Activated effector memory CD4-positive, alpha-beta T cell treated with Interleukin-2 at 50 U/mL for 16 hours (primary cell): ENCODE measurements at places on chromosomes 7 and 10.

DNA sequence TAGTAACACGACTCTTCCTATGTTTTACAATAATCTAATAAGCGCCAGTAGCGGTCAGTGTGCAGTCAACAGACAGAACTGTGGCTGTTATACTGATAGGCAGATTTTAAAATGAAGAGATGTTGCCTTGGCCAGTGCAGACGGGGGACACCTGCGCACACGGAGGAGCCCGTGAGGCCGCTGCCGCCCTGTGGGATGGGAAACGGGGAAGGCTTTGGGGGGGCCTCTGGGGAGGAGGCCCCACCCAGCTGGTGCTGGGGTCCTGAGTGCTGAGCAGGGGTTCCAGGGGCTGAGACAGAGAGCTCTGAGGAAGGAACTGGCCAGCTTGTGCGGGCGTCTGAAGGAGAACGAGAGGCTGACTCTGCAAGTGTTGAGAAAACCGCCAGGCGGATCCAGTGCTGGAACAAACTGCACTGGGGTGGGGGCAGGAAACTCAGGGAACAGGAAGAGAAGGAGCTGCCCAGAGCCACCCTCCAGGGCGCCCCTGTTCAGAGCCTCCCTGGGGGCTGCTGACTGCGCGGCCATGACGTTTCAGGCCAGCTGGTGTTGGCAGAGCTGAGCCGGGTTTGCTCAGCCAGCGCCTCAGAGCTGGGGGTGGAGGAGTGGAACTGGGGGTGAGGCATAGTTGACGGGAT lies 426.4 kb downstream of the TCERG1L start:
- DNase-seq = no peak

GRCh38 chr10:100978901-100979195 lies 8.4 kb downstream of the MRPL43 start:
- no peak for DNase-seq

DNA sequence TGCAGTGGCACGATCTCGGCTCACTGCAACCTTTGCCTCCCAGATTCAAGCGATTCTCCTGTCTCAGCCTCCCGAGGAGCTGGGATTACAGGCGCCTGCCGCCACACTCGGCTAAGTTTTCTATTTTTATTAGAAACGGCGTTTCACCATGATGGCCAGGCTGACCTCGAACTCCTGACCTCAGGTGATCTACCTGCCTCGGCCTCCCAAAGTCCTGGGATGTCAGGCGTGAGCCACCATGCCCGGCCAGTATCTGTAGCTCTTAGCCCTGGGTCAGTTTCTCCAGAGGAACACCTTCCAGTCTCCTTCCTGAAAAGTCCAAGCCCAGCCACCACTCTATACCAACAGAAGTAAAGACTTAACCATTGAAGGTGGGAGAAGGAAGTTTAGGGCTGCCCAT lies 15.2 kb upstream of the ZKSCAN1 start:
- no peak for DNase-seq

GRCh38 chr7:133854739-133855138 lies 272.4 kb upstream of the LRGUK start:
- no peak for DNase-seq

- no peak for DNase-seq
Observed at GRCh38 chr7:116561697-116562483, 37.1 kb downstream of the CAV1 start.

- no peak for DNase-seq
Observed at GRCh38 chr10:86732771-86733170, 23.6 kb upstream of the BMPR1A start.

GRCh38 chr7:16187131-16187530 lies 234.2 kb downstream of the CRPPA start:
- DNase-seq = no peak

DNA sequence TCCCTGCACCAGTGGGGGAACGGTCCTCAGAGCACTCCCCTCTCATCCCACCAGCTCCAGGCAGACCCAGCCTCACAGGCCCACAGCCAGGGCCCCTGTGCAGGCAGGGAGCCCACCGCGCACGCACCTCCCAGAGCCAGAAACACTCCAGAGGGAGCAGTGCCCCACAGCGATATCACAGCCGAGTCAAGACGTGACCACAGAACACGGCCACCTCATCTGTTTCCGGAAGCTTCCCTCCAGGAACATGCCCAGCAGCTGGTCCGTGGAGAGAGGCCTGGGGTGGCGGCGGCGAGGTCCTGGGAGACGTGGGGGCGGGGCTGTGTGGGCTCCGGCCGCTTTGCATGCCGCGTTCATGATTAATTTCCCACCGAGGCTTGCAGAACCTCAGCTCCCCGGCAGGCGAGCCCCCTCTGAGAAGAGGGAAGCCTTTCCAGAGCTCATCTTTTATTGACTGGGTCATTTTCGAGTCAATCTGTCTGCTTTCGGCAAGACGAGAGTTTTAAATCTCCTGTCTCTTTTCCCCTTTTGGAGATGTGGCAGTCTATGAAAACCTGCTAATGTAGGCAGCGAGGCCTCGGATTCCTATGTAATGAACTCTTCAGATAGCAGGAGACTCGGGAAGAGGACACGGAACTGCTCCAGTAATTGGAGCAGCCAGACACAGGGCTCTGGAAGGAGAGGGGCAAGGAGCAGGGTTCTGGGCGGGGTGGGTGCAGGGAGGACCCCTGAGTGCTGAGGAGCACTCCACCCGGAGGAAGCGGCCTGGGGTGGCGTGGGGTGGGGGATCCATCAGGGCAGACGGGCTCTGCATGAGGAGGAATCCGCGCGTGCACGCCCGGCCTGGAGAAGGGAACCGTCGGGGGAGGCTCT lies 242.8 kb downstream of the ELFN1 start:
- DNase-seq = no peak

DNA sequence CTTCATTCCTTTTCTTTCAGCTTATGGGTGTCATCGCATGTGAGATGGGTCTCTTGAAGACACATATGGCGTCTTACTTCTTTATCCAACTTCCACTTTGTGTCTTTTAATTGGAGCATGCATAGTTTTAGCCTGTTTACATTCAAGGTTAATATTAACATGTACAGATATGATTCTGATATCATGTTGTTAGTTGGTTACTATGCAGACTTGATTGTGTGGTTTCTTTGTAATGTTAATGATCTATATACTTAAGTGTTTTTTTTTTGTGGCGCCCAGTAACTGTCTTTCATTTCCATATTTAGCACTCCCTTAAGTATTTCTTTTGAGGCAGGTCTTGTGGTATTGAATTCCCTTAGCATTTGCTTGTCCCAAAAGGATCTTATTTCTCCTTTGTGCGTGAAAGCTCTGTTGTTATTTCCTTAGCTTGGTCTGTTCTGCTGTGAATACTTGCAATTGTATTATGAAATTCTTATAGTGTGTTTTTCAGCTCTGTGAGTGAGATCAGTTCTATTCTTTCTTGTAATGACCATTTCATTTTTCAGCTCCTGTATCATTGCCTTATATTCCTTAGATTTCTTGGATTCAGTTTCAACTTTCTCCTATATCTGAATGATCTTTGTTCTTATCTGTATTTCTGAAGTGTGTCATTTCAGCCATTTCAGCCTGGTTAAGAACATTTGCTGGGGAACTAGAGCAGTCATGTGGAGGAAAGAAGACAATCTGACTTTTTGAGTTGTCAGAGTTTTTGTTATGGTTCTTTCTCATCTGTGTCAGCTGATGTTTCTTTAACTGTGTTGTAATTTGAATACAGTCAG lies 88.4 kb downstream of the ABCA13 start:
- no peak for DNase-seq

GRCh38 chr7:158991824-158992621 lies 135.7 kb downstream of the DYNC2I1 start:
- no peak for DNase-seq

GRCh38 chr10:95559471-95559870 lies 1.7 kb downstream of the SORBS1 start:
- no peak for DNase-seq

DNA sequence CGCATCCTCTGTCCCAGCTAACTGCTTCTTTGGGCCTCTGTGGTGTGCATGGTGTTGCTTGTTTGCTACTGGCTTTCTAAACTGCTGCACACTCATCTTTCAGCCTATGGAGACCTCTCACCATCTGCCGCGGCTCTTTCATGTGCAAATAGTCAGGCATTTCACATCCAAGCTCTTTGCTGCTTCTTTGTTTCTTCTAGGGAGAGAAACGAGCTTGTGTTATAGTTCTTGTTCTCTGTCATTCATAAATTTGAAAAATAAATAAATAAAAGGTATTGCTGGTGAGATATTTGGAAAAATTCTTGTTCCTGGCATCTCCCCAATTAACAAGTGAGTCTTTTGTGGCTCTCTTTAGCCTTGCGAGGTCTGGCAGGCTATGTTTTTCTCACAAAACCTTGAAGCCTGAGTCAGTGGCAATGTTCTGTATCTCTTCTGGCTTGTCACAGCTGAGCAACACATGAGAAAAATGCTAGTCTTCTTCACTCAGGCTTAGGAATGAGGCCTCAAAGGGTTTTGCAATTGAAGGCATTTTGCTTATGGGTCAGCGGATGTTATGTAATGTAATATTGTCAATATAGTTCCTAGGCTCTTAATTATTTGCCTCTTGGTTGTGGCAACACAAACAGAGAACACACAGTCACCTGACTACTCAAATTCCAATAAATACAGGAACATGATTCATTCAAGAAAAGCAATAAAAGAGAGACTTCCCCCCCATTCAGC lies 274.0 kb downstream of the FRMD4A start:
- DNase-seq = no peak

GRCh38 chr7:156918635-156919034 lies 25.7 kb upstream of the LMBR1 start:
- DNase-seq = no peak

GRCh38 chr7:124536156-124536762 lies 229.3 kb downstream of the GPR37 start:
- DNase-seq = no peak

DNA sequence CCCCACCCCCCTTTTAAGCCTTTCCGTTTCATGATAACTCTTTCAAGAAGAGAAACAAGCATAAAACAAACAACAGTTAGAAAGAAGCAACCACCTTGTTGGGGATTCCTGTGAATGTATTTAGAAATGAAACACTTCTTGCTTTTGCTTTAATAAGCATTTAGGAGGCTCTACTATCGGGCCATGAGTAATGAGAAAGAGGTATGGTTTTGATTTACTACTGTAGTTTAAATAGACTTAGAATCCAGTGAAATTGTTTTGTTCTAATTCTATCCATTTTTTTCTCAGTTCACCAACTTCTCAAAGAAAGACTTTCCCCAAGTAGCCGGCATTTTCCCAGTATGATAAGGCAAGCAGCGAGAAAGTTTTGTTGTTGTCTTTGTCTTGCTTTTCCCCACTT lies 168.7 kb upstream of the HABP2 start:
- no peak for DNase-seq

- no peak for DNase-seq
Observed at GRCh38 chr7:140390466-140391190, 7.7 kb downstream of the SLC37A3 start.

GRCh38 chr10:25698638-25699037 lies 235.4 kb upstream of the MYO3A start:
- DNase-seq = no peak

DNA sequence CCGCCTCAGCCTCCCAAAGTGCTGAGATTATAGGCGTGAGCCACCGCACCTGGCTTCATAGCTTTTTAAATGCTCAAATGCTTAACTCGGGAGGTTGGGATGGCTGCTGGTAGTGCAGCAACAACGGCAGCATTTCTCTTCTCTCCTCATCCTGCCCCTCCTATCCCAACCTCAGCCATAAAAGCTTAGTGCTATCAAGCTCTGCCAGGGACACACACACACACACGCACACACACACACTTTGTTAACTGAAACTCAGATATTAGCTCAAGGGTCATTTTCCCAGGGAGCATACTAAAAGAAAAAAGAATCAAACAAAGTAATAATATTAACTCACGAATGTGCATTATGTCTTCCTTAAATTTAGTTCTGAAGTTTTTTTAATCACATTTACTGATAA lies 63.0 kb upstream of the HPS1 start:
- DNase-seq = no peak

DNA sequence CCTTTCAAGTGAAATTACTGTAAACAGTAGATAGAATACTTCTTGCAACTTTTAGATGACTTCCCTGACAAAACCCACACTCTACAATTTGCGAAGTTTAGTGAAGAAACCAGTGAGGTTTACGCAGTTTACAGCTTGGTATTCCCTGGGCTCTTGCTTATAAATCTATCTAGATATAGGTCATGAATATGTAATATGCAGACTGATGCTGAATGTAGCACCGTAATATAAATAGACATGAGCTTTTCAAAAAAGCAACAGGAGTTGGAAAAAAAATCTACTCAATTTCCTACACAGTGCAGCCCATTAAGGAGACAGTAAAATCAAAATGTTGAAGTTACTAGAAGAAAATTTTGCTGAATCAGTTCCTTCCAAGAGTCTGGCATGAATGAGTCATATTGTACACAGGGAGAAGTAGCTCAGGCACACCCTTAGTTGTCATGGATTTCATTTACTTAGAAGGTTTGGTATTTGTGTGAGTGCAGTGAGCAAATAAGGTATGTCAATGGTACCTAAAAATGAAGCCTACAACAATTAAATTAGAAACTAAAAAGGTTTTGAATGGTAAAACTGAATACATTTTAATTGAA lies 67.7 kb upstream of the NEUROD6 start:
- DNase-seq = no peak

- DNase-seq = no peak
Observed at GRCh38 chr7:20466543-20467021, 135.9 kb downstream of the ITGB8 start.

- no peak for DNase-seq
Observed at GRCh38 chr10:132915411-132915810, 27.0 kb downstream of the CFAP46 start.

- DNase-seq = no peak
Observed at GRCh38 chr10:93368210-93368609, 113.9 kb downstream of the MYOF start.

DNA sequence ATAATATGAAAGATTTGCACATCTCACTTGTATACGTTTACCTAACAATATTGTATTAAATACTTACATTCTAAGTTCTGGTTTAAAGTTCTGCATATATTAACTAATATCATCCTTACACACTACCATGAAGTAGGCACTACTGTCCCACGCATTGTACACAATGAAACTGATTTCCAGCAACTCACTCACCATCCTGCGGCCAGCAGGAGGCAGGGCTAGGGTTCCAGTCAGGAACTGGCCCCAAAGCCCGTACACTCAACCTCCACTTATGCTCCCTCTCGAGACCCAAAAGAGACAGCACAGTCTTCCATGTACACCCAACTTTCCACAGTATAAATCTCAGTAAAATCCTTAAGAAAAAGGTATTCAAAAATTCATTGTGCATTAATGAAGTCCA lies 41.4 kb downstream of the GRID1 start:
- no peak for DNase-seq

DNA sequence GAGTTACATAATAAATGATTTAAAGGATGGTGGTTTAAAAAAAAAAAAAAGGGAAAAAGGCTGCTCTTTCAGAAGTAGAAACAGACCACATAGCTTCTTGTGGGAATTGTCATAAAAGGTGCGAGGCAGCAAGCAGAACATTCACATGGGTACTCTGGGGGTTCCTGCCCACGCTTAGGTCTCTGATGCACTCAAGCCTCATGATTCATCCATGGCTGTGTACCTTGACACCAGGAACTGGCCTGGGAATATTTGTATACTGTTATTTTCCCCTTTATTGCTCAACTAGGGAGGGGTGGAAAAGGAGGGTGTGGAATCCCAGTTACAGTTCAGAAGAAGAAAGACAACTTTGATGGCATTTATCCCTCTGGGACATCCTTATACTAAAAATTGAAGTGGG lies 4.0 kb downstream of the PON2 start:
- DNase-seq = no peak
